Kidney (tissue), 22 donors: ENCODE measurements at places on chromosomes 2 and 18.

DNA sequence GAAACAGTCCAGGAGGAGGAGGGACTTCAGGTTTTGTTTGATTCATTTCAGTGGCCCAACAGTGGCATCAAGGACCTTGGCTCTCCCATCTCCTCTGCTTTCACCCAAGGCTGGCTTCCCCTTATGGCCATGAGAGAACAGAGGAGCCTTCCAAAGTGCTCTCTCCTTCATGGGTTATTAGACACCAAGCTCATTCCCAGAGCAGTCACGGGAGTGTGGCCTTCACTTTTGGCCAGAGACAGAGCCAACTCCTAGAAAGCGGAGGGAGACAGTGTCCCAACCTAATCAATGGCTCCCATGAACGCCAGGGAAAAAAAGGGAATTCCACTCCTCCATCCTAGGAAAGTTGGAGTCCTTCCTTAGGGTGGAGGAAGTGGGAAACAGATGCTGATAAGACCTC, 871 bp upstream of the DUSP28 start:
- peak; percentile 52 for DNase-seq

- DNase-seq, result no peak
Measured at GRCh38 chr18:44915213-44915612, 234.5 kb downstream of the SETBP1 start.

- no peak for DNase-seq
Measured at GRCh38 chr2:105739426-105739825, 5.3 kb upstream of the NCK2 start.

GRCh38 chr2:98801921-98802321, 71.0 kb upstream of the MGAT4A start:
- no peak for DNase-seq

DNA sequence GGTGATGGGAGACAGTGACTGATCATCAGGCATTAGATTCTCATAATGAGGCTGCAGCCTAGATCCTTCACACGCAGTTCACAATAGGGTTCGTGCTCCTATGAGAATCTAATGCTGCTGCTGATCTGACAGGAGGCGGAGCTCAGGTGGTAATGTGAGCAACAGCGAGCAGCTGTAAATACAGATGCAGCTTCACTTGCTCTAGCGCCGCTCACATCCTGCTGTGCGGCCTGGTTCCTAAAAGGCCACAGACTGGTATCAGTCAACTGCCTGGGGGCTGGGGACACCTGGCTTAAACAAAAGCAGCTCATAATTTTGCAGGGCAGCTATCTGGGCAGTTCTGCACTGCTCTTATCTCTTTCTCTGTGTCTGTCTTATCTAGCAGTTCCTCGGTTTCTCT, 20.4 kb upstream of the CD226 start:
- no peak for DNase-seq

GRCh38 chr18:66833646-66834045, 229.8 kb upstream of the CDH19 start:
- DNase-seq, result no peak

DNA sequence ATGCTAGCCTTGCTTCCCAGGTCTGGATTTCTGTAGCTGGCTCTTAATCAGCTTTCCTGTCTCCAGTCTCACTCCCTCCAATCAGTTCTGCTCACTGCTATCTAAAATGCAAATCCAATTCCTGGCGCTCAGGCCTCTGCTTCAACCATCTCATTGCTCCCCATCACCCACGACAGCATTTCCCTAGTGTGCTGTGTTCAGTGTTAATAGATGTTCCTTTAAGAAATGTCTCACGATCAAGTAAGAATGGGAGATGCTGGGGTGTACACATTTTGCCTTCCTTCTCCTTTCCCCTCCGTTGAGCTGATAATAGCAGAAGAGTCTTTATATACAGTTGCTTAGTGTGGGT, 1.6 kb upstream of the PUM2 start:
- no peak for DNase-seq

GRCh38 chr2:166628478-166629136, 134.6 kb upstream of the SCN7A start:
- no peak for DNase-seq

GRCh38 chr2:25654801-25655200, 18.6 kb downstream of the DTNB start:
- DNase-seq, result no peak

GRCh38 chr2:237673130-237674001, 46.0 kb downstream of the LRRFIP1 start:
- peak; percentile 72 for DNase-seq

DNA sequence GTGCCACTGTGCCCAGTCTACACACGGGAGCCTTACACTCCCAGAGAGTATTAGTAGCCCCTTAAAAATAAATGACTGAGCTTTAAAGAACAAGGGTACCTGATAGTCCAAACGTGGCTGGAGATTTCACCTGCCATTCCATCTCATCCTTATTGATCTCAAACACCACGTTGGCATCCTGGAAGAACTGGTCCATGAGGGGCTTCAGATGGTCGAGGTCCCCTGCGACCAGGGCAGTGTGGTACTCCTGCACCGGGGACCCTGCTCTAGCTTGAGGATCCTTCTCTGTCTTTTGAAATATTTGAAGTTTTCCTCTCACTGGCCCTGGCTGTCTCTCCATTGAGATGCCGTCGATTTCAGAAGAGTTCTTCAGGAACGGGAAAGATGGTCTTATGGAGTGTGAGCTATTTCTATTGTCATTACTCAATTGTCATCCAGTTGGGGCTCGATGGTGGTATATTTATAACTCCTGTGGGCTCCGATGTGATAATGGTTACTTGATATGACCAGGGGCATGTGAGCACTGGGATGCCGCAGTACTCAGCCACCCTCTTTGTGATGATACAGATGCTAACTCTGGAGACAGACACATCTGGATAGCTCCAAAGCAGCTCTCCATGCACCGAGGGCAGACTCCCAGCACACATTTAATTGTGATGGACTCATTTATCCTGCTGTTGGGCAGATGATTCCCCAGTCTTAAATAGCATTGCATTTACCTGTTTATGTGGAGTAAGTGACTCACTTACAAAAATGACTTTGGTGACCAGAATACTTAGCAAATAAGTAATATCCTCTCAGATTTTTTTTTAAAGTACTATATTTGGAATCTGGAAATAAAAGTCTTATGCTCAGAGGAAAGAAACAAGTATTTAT, 22.8 kb downstream of the ASB18 start:
- DNase-seq, result no peak

DNA sequence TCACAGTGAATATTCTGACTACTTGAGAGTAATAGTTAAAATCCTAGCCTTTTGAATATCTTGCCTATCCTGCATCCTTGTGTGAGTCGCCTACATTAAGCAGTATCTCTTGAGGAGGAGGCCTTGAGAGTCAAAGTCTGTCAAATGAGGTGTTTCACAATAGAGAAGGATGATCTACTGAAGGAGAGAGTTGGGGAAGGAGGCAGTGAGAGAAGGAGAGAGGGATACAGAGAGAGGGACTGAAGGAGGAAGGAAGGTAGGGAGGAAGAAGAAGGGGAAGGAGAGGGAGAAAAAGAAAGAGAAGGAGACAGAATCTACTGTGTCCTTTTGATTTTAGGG, 123.6 kb upstream of the CYP26B1 start:
- DNase-seq, result no peak

DNA sequence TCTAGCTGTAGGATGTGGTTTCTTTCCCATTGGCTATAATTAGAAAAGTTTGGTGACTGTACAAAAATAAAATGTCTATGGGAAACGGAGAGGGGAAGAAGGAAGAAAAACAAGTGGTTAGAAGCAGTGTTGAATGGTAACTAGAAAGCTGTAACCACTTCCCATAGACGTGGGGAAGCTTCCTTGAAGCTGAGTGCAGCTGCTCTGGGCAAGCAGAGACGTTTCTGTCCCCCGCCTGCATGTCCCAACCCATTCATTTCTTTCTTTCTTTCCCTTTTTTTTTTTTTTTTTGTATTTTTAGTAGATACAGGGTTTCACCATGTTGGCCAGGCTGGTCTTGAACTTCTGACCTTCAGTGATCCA, 367.8 kb upstream of the HS6ST1 start:
- no peak for DNase-seq

- no peak for DNase-seq
Measured at GRCh38 chr2:240400371-240401161, 34.9 kb upstream of the GPC1 start.

- DNase-seq, result no peak
Measured at GRCh38 chr18:29181151-29181901, 1004.4 kb upstream of the CDH2 start.

- no peak for DNase-seq
Measured at GRCh38 chr2:230216489-230216888, 3.3 kb downstream of the SP110 start.

- no peak for DNase-seq
Measured at GRCh38 chr18:31549416-31549815, 42.3 kb upstream of the TTR start.

DNA sequence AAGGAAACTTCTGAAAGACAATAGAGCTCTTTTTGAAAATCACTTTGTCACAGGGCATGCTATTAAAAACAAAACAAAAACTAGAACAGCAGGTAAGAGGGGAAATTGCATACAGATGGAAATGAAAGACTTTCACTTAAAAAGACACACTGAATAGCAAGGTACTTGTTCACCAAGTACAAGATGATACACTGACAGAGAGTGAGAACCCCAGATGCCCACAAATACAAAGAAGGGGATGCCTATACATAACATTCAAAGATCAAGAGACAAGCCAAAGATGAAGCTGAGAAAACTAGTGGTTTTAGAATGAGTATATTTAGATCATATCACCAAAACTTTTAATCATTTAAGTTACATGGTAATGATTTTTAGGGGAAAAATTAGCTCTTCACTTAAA, 60.7 kb downstream of the ASXL2 start:
- DNase-seq, result no peak

GRCh38 chr2:225065882-225066281, 23.6 kb upstream of the DOCK10 start:
- DNase-seq, result no peak

DNA sequence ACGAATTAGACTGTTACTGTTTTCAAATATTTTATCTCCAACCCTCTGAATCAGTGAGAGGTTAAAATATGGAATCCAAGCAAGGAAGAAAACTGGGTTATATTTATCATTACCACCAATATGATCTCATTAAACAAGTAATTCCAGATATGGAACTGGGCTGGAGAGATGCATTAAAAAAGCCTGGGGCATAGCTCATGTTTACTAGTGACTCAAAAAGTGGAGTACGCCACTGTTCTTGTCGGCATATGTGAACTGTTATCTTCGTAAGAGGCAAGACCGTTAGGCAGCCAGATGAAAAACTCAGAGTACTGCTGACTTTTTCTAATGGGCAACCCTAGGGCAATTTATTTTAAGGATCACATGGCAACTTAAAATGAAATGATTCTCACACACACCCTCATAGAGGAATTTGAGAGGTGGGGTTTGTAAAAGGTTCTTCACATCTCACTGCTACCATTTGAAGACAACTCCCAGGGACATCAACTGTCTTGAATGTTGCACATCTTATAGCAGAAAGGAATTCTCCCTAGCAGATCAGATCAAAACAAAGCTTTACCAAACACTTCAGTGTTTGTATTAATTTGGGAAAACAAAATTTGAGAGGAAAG, 105.2 kb upstream of the TFCP2L1 start:
- no peak for DNase-seq

- no peak for DNase-seq
Measured at GRCh38 chr2:151027151-151027550, 234.5 kb downstream of the RBM43 start.

DNA sequence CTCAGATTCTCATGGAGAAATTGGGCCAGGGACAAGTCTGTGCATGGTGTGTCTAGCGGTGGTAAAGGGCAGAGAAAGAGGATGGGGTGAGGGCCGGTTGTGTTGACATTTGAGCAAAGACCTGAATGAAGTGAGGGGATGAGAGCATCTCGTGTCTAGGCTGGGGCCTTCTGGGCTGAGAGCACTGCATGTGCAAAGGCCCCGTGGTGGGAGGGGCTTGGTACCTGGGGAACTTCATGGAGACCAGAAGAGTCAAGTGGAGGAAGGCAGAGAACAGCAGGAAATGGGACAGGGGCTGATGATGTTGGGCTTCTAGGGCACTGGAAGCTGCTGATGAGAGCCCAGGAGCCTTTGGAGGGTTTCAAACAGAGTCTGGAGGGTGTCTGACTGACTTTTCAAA, 76.8 kb downstream of the SH3BP4 start:
- DNase-seq, result no peak

DNA sequence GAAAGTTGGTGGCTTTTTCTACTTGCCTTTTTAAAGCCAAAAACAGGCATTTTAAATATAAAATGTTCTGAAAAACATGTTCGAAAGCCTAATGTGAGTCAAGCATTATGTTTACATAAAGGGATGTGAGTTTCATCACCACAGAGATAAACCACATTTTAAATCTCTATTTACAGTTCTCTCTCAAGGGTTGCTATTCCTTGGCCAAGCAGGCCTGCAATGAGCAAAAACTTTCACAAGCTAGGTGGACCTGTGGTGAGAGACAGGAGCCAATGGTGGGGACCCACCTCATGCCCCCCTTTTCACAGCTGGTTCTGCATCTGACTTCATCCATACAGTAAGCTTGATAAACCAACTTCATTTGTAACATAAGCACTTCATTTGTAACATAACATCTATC, 65.1 kb downstream of the CUL3 start:
- DNase-seq, result no peak

GRCh38 chr2:127437056-127437455, 18.8 kb downstream of the PROC start:
- DNase-seq, result no peak

DNA sequence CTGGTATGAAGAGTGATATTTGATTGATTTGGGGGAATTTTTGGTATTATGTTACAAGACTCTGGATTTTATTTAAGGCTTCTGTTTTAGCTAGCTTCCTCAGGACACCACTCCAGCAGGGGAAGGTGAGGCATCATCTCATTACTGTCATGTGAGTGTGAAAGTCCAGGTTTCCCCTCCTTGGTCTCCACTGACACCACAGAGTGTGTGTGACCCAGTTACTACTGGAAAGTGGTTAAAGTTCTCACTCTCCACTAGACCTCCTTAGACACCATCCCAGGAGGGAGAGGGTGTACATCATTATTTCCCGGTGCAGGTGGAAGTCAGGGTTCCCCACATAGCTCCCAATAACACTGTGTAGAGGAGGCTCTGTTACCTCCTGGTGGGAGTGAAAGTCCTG, 35.8 kb upstream of the EPG5 start:
- no peak for DNase-seq

- DNase-seq, result no peak
Measured at GRCh38 chr2:152594022-152594766, 123.1 kb downstream of the PRPF40A start.

DNA sequence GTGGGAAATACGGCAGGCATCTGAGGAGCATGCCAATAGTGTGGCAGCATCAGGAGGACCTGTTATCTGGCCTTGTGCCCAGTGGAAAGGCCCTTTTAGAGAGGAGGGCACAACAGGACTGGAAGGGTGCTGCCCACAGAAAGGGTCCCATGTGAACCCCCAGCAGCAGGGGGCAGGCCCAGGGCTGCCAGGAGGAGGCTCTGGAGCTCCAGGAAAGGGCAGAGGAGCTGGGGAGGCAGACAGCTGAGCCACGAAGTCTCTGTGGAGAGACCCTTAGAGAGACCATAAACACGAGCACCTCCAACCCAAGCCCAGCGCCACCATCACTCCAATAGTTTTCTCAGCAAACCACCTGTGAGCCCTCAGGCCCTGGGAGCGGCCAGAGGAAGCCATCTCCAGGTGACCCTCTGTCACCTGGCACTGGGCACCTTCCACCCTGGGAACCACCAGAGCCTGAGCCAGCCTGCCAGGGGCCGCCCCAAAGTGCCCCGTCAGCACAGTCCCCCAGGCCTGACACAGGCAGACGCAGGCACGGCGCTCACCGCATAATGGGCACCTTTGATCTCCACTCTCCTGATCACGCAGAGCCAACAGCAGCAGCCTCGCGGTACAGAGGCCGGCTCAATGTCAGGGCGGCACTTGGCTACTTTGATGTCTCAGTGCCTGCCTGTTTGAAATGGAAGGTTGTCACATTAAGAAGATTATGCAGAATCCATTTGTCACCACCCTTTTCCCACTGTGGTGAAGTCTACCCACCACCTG, 162.5 kb upstream of the RAB6C start:
- DNase-seq, result no peak
